ENCODE measurements at places on chromosomes 4 and X. TPM values are rescaled to one million over a fixed set of nuclear protein-coding genes. Genes with fewer than 3 reads are reported as not detected.
A peak's percentile ranks its signal among the peaks of the same experiment; 100 is the strongest.

DNA sequence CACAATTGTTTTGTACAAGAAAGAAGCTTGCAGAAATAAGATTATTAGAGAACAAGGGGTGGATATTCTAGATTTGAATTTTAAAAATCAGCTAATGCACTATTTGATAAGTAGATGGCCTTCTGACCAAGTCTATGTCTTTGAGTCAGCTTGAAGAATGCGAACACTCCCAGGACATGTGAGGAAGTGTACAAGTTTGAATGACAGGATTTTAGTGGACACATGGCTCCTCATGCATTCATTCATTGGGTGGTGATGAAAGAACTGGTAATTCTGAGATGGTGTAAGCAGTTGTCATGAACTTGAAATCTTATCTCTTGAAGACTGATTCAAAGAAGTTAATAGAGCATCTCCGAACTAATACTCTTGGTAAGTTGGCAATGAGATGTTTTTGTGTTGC, 548.2 kb upstream of the CNKSR2 start:
- DNase-seq: no peak

- DNase-seq: no peak
These were observed 1056.0 kb upstream of the SLIT2 start for GRCh38 chr4:19195696-19196095.

GRCh38 chr4:11912886-11913285, 484.2 kb upstream of the HS3ST1 start:
- DNase-seq: peak; percentile 3

DNA sequence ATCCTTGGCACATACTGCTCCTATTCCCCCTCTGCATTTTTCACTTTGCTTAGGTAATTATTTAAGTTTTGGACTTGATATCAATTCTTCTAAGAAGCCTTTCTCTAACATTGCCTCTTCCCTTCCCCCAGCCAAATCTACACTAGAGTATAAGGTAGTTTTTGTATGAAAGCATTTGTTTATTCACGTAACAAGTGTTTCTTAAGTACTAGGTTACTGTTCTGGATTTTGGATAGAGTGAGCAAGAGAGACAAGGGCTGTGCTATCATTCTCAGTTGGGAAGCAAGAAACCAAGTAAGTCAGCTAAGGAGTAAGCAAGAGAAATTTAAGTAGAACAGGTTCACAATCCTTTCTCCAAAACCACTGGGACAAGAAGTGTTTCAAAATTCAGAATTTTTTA, 55.9 kb upstream of the HHIP start:
- DNase-seq: no peak

- DNase-seq: no peak
These were observed 59.0 kb upstream of the AGTR2 start for GRCh38 chrX:116111497-116111896.

DNA sequence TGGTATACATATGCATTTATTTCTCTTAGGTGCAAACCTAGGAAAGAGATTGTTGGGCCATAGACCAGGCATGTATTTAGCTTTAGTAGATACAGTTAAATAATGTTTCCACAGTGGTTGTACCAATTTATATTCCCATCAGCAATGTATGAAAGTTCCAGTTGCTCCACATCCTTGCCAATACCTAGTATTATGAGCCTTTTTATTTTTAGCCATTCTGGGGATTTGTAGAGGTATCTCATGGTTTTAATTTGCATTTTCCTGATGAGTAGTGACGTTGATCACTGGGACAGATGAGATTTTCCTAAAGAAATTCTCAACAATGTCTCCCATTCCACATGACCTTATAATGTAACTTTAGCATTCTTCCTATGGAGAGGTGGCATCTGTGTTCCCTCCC, 56.9 kb downstream of the SUPT20HL2 start:
- DNase-seq: no peak

ANXA5 gene
- 189 TPM for total RNA-seq

ARHGAP6 gene
- 0.36 TPM for total RNA-seq

DNA sequence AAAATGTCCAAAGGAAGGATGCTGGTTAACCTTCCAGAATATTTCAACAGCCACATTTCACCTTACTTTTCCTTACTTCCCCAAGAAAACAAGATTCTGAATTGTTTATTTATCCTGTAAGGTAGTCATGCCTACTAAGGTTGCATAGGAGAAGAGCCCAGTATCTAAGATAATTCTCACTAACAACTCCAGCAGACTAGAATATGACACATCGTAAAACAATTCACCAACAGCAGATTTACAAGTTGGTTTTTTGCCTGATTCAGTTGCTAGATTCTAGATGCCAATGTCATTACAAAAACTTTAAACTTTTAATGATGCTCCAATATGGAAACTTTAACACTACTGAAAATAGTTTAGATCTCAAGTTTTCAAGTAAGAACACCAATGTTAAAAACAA, 176.4 kb downstream of the IL13RA2 start:
- DNase-seq: no peak

DNA sequence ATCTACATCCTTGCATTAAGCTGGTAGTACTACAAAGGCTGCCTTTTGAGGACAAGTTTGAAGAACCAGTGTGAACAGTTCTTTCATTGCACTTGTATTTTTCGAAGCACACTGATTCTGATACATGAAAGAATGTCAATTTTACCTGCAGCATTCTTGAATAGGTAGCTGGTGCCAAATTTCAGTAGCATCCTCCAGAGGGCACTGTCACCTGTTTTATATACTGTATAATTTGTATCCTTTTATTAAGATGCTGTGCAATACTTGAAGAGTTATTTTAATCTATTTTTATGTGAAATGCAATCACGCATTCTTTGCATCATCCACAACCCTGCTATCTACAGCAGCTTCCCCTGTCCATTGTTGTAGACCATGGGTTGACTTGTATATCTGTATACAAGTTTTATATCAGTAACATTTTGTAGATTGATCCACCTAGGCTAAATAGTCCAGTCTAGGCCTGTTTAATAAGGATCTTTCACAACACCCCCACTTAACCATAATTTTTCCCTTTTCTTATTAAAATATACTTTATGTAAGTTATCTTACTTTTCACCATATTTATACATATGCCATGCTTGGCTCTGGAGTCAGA, 325.7 kb downstream of the PCDH7 start:
- no peak for DNase-seq

NMU gene
- 5.1 TPM for total RNA-seq

GRCh38 chr4:159062381-159062780, 40.5 kb upstream of the RAPGEF2 start:
- DNase-seq: no peak

DNA sequence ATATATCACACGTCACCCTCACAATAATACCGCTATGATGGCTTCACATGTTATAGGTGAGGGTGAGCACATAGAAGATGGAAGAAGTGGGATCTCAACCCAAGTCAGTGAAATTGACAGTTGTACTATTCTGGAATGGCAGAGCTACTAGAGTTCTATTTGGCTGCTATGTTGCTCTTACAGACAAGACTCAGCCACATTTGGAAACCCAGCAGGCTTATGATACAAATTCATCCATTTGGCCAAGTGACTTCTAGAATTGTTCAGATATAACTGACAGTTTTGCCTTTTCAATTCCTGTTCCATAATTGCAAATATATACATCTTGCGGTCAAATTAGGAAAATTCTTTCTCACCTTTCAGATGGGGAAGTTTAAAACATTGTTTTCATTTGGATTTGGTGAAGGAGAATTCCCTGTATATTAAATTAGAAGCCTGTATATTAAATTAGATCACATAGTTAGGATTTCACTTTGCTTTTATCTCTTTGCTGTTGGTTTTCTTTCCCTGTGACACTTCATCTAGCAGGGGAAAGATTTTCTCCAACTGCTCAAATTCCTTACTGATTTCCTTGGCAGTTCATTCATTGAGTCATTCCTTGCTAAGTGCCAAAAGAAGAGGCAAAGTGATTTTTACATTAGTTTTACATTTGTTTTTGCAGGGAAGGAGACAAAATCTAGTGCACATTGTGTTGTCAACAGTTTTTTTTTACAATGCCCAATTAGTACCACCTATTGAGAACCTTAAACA, 120.6 kb upstream of the TBC1D9 start:
- no peak for DNase-seq

GRCh38 chr4:186701273-186701672, 22.4 kb downstream of the FAT1 start:
- DNase-seq: no peak

DCK gene
- total RNA-seq: 28.7 TPM

IGSF1 gene
- total RNA-seq: 1.4 TPM

MMRN1 gene
- not detected for total RNA-seq

- DNase-seq: no peak
These were observed 439.1 kb downstream of the INPP4B start for GRCh38 chr4:142406917-142407501.

ARMCX6 gene
- 23.8 TPM for total RNA-seq

TMEM131L gene
- 6.6 TPM for total RNA-seq

GRCh38 chr4:48774760-48775710, 5.0 kb downstream of the FRYL start:
- no peak for DNase-seq
